ENCODE measurements at places on chromosomes 6 and 20.

GRCh38 chr6:3560211-3560610 lies 103.4 kb upstream of the SLC22A23 start:
- no peak for DNase-seq

- DNase-seq = no peak
Measured at GRCh38 chr6:140203661-140204147, 829.3 kb upstream of the CITED2 start.

DNA sequence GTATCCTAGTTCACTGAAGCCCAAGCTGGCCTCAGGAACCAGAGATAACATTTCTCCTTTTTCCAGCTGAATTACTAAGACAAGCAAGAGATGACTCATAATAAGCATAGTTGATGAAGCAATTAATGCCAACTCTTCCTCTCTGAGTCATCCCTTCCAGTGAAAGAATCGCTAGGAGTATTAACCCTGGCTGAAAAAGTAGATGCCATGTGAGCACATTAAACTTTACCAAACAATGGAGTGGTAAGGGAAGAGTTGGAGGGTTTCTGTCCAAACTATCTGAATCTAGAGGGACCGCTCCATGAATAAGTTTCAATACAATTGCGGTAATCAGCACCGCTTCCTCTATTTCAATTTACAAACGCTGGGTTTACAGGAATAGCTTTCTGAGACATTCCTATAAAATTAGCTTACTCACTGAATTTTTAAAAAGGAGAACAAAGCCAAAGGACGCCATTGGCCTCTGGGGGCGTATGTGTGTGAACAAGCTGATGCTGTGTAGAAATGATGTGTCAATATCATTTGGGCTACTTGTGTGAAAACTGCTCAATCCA lies 48.3 kb downstream of the ATXN1 start:
- DNase-seq = no peak

DNA sequence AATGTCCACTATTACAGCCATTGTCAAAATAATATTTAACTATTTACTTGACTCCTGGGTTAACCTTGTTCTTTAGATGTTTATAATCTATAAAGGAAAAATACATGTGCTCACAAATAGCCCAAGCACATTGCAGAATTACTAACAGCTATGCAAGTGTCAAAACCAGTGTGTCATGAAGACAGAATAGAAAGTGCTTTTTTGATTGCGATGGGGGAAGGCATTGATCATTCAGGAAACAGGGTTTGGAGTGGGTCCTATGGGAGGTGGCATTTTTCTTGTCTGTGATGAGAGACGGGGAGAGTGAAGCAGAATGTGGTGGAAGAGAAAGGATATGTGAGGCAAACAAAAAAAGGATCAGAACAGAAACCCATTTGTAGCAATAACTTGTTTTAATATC lies 1.0 kb upstream of the AGPAT4 start:
- no peak for DNase-seq

DNA sequence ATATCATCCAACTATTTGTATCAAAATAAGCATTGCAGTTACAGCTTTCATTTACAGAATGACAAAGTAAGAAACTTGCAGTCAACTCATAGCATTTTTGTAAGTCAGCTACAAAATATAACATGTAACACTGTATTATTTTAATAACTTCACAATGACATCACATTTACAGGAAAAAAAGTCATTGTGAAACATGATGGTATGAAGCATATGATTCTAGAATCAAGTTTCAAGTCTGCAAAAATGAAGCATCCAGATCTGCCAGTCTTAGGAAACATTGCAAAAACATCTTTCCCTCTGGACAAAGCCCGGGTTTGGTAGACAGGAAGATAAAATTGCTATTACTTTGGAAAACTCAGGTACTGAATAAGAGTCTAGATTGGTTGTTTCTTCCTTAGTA lies 263.9 kb upstream of the NT5E start:
- DNase-seq = no peak

DNA sequence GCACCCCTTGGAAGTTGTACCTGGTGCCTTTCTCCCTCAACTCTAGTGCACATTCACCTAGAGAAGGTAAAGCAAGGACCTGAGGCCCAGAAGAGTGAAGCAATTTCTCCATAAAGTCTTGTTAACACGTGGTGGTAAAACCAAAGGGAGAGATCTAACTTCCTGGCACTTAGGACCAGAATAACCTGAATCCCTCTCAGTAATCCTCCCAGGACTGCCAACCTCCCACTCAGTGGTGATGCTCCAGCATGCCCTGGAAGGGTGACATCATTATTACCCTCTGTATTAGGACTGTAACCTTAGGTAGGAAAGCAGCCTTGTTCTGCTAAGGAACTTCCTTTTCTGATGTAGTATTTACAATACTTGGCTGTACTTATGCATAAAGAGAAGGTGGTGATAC lies 330.6 kb upstream of the MARCKS start:
- no peak for DNase-seq

DNA sequence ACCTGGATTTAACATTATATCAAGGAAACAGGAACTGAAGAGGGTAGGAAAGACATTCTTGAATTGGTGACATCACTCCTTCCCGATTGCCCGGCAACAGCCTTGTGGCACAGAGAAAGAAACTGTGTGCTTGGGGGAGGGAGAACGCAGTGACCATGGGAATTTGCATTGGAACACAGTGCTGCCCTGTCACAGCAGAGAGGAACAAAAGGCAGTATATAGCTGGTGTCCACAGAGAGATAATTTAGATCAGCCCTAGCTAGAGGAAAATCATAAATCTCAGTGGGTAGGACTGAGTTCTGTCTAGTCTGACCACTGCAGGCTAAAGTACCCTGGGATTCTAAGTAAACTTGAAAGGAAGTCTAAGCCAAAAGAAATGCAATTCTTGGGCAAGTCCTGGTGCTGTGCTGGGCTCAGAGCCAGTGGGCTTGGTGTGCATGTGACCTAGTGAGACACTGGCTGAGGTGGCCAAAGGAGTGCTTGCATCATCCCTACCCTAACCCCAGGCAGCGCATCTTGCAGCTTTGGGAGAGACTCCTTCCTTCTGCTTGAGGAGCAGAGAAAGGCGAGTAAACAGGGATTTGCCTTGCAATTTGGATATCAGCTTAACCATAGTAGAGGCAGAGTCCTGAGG lies 697.6 kb downstream of the HACE1 start:
- DNase-seq = no peak

- DNase-seq = no peak
Measured at GRCh38 chr6:147023148-147023547, 181.1 kb upstream of the STXBP5 start.

- no peak for DNase-seq
Measured at GRCh38 chr20:36768768-36769430, 4.7 kb downstream of the DSN1 start.

GRCh38 chr20:58889798-58890517 lies 37.4 kb downstream of the GNAS start:
- DNase-seq = no peak

DNA sequence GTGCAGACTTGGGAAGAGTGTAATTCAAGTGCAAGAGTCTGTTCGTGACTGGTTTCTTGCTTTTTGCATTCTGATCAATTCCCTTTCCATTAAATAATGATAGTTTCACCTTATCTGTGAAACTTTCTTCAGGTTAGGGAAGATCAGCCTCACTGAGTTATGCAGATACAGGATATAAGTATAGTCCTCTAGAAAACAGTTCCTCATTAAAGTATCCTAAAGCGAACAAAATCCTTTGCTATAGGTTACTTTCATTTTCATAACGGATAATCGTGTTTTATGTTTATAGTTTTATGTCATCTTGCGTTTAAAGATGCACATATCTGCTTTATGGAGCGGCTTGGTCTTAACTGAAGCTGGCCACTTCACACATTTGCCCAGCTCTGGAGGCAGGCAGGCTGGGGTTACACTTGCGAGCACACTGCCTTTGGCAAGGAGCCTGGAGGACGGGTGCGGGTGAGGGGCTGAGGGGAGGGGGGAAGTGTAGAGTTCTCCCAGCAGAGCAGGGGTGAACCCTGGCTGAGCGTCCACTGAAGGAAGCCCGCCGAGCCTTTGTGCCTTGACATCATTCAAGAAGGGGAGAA lies 123.5 kb upstream of the IFNGR1 start:
- DNase-seq = no peak

DNA sequence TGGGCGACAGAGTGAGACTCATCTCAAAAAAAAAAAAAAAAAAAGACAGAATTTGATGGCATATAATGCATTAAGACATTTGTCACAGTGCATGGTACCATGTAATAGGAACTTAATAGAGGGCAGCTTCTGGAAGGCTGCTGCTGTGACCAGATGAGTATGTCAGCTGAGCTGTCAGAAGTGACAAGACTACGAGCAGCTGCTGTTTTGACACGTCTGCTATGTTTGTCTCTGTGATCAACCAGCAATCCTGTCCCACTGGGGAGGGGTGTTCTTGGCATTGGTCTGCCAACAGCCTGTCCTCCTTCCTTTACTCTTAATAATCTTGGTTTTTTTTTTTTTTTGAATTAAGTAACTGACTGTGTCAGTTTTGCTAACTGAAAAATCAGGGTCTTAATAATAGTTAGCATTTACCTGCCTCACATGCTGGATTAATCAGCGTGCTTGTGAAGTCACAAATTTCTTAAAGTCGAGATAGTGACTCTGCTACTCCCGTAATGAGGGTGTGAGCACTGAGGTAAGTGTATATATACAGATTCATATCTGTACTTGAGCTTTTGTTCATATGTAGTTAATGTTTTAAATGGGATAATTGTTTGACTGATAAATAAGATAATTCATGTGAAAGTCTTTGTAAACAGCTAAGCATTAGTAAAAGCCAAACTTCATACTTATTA lies 152.4 kb downstream of the BMP2 start:
- DNase-seq = no peak

GRCh38 chr6:46014046-46014445 lies 1.6 kb downstream of the CLIC5 start:
- no peak for DNase-seq
